ENCODE measurements at places on chromosomes 6 and 20. TPM values are rescaled to one million over a fixed set of nuclear protein-coding genes. Genes with fewer than 3 reads are reported as not detected.
A peak's percentile ranks its signal among the peaks of the same experiment; 100 is the strongest.

Gene PKIG
- 168 TPM for polyA plus RNA-seq

DNA sequence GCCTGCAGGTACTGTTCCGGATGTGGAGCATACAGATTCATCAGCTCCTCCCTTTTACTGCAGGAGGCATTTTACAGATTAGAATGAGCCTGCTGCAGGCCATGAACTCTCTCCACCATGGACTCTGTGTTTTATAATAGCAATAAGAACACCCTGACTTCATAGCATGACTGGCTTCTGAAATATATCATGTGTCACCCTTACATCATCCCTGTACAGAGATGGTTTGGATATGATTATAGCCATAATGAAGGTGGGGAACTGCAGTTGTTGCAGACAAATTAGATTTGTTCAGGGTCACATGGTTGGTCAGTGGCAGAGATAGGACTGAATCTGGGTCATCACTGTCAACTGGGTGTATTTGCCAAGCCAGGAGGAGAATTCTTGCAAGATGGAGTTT is 100.7 kb downstream of the FOXO3 start:
- no peak for DNase-seq

GRCh38 chr6:135372758-135373157 is 124.8 kb downstream of the AHI1 start:
- no peak for DNase-seq

Gene BACH2
- polyA plus RNA-seq: 41.1 TPM

Gene ADGB
- not detected for polyA plus RNA-seq

DNA sequence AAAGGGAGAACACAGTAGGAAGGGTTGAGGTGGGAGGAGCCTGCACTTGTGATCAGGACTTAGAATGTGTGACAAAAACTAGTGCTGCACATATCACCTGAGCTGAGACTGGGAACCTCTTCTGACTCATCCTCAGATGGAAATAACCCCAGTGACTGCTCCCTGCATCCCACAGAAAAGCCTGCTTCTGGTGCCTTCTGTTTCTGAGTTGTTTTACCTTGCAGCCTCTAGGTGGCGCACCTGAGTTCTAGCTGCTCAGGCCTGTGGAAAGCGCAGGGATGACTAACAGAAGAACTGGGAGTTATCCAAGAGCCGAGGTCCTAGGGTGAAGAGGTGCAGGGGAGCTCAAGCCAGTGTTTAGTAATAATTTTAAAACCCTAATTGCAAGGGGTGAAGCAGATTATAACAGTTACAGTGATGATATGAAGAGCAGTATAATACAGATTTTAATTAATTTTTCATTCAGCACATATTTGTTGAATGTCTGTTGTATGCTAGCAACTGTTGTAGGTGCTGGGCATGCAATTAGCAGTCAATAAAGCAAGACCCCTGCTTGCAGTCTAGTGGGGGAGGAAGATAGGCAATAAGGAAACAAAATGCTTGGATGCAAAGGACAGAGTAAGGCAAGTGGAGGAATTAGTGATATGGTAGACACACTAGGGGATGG is 302.5 kb downstream of the DHX35 start:
- peak; percentile 46 for DNase-seq

- DNase-seq: no peak
Measured at GRCh38 chr6:24859608-24860200, 61.0 kb upstream of the ARMH2 start.

Gene GJA10
- polyA plus RNA-seq: not detected

DNA sequence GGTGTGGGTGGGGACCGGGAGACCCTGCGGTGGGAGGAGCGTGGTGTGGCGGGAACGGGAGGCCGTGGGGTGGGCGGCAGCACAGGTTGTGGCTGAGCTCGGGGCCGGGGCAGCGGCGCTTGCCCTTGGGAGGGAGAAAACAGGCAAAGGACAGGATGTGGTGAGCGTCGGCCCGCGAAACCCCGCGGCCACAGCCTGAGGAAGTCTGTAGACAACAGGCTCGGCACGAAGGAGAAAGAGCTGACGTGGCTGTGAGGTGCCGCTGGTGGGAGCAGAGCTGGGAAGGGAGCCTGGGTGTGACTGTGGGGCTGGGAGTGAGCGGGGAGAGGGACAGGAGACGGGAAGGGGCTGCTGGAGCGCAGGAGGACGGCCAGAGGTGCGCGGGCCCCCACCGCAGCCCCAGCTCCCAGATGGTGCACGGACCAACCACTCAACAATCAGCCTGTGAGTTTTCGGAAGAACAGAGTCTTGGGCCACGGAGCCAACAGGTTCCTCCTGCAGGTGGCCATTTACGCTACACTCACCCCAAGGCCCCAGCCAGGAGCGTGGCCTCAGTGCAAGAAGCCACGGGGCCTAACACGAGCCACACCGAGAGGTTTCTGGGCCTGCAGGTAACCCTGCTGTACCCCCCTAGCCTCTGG is 202.8 kb downstream of the DLL1 start:
- DNase-seq: peak; percentile 78

- DNase-seq: peak; percentile 69
Measured at GRCh38 chr6:36947570-36948351, 6.8 kb upstream of the PI16 start.

GRCh38 chr20:59120491-59120890 is 43.1 kb upstream of the ZNF831 start:
- DNase-seq: peak; percentile 48

DNA sequence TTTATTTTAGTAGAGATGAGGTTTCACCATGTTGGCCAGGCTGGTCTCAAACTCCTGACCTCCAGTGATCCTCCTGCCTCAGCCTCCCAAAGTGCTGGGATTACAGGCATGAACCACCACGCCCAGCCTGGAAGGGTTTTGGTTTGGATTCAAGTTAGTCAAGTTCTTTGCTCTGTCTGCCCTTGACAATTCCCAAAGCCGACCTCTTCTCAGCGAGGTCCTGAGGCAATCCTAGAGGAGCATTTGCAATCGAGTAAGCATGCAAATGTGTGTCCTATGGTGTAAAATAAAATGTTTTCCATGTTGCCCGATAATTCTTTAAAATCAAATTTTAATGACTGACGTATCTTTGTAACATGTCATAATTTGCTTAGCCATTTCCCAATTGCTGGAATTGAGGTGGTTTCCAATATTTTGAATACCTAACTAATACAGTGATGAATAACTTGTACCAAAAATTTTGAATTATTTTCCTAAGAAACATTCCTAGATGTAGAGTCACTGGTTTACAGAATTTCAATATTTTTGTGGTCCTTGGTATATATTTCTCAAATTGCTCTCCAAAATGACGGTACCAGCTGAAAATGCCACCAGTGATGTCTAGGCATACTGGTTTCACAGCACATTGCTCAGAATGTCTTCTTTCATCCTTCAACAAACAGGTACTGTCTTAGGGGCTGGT is 38.7 kb downstream of the GTF2H5 start:
- DNase-seq: no peak

Gene ITPR3
- 70.2 TPM for polyA plus RNA-seq

DNA sequence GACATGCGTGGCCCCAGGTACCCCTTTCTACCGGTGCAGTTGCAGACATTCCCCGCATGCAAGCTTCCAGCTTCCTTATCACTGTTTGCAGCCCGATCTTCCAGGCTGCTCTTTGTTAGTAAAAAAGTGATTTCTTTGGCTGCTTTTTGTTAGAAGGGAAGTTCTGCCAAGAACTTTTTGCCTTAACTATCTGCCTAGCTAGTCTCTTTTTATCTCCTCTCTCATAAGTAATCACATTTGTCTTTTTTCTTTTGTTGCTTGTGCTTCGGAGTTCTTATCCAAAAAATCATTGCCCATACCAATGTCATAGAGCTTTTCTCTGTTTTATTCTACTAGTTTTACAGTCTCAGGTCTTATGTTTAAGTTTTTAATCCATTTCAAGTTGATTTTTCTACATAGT is 20.3 kb downstream of the FAM162B start:
- no peak for DNase-seq

DNA sequence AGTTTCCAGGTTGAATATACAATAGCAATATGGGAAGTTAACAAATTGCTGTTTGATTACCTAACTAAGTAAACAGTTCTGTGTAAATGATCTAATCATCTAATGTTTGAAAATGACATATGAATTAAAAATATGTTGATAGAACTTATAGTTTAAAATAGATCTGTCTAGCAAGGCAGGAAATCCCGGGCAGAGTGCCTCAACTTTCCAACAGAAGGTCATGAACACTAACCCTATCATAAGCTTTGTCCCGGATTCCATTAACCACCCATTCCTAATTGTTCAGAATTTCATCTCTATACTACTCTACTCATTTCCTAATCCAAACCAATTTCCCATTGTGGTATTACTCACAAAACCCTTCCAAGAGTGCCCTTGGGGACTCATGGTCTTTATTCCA is 10.2 kb downstream of the TAAR1 start:
- no peak for DNase-seq

Gene ENPP3
- polyA plus RNA-seq: 0.18 TPM

- peak; percentile 81 for DNase-seq
Measured at GRCh38 chr20:48620507-48621375, 207.1 kb downstream of the PREX1 start.

GRCh38 chr20:22586645-22587310 is 2.4 kb upstream of the FOXA2 start:
- DNase-seq: no peak

All from B cell (primary cell).